GM18507 (cell line): ENCODE measurements at places on chromosomes 3 and 15.

DNA sequence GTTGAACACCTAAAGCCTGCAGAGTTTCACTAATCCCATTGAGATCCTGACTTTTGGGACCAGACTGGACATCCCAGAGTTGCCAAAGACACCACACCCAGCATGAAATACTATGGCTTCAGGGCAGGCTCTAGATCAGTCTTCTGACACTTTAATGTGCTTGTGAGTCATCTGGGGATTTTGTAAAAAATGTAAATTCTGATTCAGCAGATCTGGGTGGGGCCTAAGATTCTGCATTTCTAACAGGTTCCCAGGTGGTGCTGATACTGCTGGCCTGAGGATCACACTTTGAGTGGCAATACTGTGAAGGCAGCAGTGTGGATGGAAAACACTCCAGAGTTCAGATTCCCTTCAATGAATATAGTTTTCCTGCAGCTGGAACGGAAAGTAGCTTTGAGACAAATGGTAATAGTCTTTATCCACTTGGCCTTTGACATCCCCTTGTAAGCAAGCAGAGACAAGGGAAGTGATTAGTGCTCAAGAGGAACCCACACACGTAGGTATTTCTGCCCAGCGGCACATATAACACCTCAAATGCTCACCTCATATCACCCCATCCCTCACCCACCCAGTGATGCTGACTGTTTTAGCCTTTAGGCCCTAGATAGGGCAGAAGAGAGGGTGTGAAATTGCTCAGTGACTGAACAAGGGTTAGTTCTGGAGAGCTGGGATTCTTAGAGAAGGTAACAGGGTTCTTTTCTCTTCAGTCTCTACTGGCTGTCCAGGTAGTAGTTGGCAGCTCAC, 51.5 kb upstream of the GSK3B start:
- no peak for DNase-seq

DNA sequence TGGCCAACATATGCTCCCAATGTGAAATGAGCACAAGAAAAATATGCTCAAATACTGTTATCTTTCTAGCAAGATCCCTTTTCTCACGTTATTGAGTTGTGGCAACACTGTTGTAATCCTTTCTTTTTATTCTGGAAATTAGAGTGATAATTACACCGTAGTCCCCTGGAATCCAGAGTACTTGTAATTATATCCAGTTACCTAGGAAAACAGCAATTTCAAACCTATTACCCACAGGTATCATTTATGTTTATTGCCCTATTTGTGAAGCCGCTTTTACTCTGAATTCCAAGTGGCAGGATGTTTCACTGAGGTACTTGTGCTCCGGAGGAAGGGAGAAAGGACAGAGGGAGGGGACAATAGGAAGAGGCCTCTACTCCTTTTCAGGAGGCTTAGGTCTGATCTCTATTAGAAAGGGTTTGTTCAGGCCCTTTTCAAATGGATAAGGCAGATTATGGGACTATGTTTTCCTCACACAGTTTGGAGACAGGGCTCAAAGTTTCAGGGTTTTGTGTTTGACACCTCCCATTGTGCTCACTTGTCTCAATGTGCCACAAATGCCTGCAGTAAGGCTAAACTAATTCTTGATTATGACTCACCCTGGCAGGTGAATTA, 646.6 kb downstream of the TUSC7 start:
- no peak for DNase-seq

DNA sequence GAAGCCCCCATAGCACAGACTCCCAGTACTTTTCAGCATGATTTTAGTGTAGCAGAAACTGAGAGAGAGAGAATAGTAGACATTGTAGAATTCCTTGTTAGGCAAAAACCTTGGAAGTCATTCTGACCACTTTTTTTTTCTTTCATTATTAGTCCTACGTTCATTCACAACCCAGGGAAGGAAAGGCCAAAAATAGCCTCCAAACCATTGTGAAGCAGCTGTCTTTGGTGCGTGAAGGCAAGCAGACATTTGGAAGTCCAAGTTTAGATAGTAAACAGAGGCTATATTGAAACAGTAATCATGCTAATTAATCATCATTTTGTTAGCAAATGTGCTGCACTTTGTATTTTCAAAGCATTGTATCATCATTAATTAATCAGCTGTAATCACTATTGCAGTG, 34.5 kb downstream of the CCDC54 start:
- no peak for DNase-seq

DNA sequence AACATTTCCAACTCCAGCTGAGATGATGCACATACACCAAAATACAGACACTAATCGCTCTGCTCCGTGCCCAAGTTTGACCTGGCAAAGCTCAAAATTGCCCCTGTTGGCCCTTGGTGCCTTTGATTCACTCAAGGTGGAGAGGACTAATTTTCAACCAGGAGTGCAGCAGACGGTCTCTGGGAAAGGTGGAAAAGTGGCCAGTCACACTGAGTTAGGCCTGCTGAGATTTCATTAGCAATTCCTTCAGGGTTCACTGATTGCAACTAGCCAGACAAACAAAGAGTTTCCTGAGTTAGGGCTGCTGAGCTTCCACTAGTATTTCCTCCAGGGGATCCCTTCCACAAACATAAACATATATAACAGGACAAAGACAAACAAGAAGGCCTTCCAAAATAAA, 28.7 kb upstream of the LHFPL4 start:
- no peak for DNase-seq

GRCh38 chr3:123028233-123028828, 768 bp upstream of the SEMA5B start:
- peak; percentile 40 for DNase-seq

- DNase-seq = no peak
These were observed 120.6 kb downstream of the CD47 start for GRCh38 chr3:107969994-107970819.

DNA sequence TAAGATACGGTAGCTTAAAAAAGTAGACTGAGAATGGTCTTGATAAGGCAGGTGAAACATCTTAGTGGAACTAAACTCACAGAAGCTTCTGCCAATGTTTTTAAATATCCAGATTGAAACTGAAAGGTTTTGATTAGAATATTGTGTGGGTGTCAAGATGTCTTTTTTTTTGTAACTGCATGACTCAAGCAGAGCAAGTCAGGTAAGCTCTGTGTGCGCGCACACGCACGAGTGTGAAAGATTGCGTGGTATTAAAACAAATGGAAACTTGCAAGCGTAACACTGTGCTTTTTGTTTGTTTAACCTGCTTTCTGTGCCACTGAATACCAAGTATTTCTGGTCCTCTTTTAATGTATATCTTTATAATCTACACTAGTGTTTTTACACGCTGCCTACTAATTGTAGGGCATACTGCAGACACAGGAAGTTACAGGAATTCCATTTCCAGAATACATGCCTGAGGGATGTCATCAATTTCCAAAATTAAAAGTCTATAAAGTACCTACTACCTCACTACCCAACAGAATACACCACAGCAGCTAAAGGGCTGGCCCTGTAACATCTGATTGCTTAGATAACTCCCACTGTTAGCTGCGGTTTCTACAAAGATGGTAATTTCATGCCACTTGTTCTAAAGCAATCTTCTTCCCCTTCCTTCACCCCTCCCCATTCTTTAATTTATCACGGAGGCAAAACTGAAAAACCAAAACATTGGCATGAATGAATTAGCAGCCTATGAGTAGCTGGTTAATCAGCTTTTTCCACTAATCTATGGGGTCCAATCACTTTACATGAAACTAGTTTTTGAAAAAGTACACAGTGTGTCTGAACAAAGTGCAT, 472.8 kb downstream of the SHQ1 start:
- DNase-seq = no peak

DNA sequence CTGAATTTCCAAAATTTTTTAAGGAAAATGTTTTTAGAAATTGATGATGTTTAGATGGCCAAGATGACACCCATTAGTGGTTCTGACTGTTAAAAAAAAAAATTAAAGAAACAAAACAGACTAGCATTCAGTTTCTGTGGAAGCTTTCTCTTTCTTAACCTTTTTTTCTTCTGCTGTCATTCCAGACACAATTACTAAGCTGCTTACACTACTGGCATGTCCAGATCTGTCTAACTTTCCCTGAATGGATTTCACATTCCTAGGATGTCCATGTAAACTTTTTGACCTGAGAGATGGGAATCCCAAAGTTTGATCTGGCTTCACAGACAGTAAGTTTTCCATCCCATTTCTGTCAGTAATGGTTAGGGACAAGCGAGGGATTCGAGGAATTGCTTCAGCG, 10.3 kb upstream of the MTMR10 start:
- DNase-seq = no peak

- no peak for DNase-seq
These were observed 5.8 kb downstream of the PRKCD start for GRCh38 chr3:53166781-53167291.

DNA sequence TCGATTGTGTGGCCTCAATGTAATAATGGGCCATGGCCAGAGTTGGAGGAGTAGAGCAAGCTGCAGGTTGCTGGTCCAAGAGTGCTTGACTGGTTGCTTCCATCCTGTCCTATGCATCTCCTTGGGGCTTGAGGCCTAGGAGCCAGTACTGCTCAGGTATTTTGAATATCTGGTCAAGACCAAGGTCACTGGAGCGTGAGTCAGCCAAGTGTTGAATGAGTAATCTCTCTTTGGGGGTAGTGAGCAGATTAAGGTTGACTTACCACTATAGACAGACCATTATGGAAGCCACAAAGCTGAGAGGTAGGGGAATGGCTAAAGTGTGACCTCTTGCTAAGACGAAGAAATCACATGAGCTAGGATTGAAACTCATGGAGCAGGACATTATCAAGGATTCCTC, 9.4 kb upstream of the PARP6 start:
- DNase-seq = peak; percentile 17

- DNase-seq = no peak
These were observed 15.3 kb downstream of the LRRC57 start for GRCh38 chr15:42533246-42533645.

DNA sequence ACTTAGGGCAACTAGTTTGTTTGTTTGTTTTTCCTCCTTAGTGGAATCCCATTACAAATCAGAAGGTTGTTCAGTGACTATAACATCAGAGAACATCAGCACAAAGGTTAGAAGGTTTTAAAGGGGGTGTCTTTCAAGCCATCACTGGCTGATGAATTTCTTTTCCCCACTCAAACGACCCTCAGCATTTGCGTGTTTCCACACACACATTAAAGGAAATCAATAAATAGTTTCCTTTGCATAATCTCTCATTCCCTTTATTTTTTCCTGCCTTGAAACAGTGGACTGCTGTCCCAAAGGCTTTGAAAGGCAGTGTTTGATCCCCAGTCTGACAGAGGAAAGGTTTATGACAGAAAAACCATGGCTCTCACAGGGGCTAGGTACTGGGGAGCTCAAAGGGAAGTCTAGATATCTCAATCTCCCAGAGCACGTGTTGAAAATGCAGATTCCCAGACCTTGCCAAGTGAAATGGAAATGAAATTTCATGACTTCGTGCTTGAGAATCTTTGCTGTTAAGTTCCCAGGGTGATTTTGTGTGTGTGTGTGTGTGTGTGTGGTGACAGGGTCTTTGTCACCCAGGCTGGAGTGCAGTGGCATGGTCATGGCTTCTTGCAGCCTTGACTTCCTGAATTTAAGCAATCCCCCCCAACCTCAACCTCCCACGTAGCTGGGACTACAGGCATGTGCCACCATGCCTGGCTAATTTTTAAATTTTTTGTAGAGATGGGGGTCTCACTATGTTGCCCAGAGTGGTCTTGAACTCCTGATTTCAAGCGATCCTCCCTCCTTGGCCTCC, 2.2 kb upstream of the INTS14 start:
- no peak for DNase-seq

GRCh38 chr3:3097958-3098357, 12.2 kb downstream of the IL5RA start:
- no peak for DNase-seq

GRCh38 chr3:4065085-4065484, 238.1 kb upstream of the SETMAR start:
- DNase-seq = no peak

DNA sequence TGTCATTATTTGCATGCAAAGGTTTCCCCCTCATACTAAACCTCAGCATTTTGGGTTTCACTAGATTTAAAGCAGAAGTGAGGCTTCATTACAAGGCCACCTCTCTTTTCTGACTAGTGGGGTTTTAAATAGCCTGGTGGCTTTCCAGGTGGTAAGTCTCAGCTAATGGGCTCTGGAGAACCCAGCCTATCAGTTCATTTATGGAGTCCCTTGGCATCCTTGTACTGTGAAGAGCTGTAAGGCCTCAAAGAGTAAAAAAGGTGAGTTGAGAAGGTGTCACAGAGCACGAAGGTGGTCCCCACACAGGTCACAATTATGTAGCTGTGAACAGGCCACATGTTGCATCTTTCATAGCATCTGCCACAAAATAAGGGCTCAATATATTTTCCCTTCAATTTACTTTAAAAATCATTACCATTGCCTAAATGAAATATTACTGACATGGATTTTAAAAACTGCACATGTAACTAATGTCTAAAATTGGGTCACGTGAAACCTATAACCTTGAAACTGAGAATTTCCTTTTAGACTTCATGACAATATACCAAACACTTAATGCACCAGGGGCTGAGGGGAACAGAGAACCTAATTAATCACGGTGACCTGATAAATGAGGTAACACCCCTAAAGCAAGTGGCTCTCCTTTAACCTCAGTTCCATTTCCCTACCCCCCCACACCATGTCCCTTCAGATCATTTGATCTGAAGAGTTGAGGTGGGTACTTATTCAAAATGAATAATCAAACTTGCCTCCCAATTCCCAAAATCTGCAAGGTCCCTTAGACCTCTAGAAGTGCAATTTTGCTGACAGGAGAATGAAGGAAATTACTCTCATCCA, 1.3 kb downstream of the NGLY1 start:
- peak; percentile 26 for DNase-seq

GRCh38 chr15:37902126-37902525, 32.3 kb upstream of the TMCO5A start:
- DNase-seq = no peak

DNA sequence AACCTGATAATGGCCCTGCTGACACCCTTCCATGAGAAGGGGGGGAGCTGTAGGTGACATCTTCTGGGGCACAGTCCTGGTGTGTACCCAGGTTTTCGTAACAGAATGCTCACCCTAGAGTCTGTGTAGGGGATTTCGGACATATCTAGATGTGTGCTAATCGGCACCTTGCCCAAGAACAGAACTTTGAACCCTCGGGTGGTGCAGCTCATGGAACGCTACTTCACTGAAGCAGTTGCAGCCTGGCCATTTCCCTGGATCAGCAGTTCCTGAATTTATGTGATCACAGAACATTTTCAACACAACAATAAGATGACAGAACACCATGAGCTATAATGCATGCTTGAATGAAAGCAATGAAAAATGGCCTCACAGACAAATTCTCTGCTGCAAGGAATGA, 57.5 kb upstream of the MUC13 start:
- no peak for DNase-seq

DNA sequence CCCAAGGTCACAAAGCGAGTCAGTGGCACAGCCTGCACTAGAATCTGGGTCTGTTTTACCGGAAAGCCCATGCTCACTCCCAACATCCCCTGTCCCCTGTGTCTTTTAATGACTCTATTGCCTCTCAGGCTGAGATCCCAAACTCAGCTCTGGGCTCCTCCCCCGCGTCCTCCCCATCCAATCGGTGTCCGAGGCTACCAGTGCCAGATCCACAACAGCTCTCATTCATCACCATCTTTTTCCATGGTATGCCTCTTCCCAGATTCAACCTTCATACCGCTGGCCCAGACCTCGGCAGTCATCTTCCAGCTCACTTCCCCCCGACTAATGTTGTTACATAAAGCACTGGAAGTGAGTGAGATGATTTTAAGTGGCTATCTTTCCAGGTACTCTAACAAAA, 16.1 kb upstream of the KY start:
- no peak for DNase-seq
